ENCODE measurements at places on chromosomes 5 and 9.

DNA sequence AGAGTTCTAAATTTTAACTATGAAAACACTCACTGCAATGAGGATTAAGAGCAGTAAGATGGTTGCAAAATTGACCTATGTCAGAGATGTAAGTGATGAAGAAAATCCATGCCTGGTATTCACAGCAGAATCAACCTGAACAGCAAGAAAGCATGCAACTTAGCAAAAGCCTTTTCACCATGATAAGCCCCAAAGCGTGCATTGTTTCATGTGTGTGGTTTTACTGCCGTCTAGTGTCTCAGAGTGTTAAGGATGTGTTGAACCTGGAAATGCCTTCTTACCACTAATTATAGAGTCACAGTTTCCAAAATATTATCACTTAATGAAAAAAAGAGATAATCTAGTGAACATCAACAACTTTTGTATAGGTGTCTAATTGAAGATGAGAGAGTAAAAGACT, 415.2 kb upstream of the TRPC7 start:
- ATAC-seq, result no peak

- ATAC-seq, result no peak
Observed at GRCh38 chr5:99023330-99023729, 94.5 kb upstream of the CHD1 start.

- ATAC-seq, result no peak
Observed at GRCh38 chr5:120682851-120683250, 218.8 kb downstream of the PRR16 start.

DNA sequence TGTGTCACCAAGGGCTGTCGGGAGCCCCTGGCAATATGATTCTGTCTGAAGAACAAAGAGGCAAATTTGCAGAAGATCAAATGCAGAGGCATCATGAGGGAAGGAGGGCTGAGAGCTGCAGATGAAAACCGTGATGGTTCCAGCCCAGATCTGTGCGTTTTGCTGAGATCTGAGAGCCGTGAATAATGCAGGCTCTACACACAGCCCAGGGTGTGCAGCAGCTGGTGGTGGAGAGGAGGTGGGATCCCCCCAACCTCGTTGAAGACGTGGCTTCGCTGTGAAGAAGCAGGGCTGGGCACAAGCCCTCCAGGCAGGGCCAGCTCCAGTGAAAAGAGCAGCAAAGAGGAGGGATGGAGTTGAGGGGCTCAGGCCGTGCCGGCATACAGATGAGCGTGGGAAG, 75.5 kb downstream of the TSPAN17 start:
- no peak for ATAC-seq

DNA sequence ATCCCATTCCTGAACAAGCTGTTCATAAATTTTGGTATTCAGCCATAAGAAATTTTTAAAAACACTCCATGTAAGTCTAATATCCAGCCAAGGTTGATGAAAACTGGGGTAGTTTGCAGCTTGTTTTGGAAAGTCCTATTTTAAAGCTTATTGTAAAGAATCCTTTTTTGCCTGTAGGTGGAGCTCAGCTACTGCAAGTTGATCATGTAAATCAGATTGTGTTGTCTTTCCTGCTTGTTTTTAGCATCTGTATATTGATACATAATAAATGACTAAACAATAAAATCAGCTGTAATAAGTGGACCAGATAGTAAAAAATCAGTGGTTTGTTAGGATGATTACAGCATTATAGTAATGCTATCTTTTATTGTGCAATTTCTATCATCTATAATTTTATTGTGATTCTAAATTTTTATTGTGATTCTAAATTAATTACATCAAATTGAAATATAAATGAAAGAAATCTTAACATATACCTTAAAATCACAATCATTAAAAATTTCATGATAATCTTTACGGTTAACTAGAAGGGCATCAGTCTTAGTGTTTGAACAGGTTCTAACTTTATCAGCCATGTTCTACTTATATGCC, 42.4 kb downstream of the CWC27 start:
- ATAC-seq, result peak; percentile 39

- ATAC-seq, result peak; percentile 77
Observed at GRCh38 chr9:136686794-136687711, at the start of gene AGPAT2. TSS of gene AGPAT2 (minus strand) at chr9:136687457. CDS start at chr9:136687357, 100 bp downstream.

DNA sequence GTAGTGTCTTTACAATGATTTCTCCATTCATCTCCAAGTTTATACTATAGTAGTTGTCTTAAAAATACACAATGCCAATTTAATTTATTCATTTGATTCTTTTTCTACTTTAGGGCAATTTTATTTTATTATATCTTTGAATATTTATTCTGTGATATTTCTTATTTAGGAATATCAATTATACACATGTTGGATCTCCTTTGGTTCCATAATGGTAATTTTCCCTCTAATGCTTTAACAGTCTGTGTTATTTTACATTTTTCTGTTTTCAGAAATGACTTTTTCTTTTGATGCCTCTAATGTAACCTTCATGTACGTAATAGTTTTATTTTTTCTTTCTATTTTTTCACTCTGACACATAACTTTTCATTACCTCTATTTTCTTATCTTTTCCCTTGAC, 153.0 kb downstream of the CSNK1G3 start:
- ATAC-seq, result no peak

- ATAC-seq, result peak; percentile 75
Observed at GRCh38 chr5:5342784-5343183, 79.7 kb upstream of the ICE1 start.

DNA sequence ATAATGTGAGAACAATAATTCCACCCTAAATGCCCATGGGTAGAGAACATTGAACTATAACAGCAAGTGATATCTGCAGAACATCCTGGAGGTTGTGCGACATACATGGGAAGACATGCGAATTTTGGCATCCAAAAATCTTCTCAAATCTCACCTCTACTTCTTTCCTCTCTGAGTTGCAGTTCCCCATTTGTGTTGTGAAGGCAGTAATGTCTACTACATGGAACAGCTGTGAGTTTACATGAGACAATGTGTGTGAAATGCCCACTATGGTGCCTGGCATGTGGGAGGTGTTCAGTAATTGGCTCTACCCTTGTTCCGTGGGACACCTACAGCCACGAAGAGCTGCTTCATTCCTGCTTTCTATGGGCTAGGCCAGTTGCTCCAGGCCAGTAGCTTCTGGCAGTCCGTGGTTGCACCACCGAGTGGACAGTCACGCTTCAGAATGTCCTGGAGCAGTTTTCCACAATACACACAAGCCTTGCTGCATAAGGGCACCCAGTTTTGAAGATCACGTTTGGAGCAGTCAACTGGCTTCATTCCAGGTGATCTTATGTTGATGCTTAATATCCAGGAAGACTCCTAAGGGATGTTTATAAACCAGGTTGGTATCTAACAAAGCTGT, 297.7 kb downstream of the DEPDC1B start:
- ATAC-seq, result no peak

DNA sequence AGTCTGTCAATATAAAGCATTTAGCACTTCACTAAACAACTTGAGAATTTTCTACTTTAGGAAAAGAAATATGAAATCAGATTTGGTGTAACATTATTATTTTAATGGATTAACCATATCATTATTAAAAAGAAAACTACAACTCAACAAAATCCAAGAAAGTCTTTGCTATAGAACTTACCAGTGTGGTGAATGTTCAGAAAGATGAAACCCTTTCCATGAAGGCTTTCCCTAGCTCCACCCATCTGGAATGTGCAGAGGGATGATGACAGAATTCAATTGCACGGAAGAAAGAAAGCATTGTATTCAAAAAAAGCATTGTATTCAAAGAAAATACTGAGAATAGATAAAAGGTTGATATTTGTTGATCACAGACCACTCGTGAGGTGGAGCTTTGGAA, 328.6 kb upstream of the NUDT12 start:
- no peak for ATAC-seq

DNA sequence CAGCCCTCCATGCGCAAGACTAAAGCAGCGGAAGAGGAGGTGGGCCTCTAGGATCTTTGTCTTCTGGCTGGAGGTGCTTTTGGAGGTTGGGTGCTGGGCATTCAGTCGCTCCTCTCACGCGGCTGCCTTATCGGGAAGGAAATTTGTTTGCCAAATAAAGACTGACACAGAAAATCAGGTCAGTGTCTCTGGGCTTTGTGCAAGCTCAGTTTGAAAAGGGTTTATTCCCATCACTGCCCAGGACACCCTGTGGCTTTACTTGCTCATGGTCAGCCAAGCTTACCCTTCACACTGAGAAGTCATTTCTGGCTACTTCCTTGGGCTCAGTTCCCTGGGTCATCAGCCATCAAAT, 10.5 kb downstream of the SLC2A8 start:
- ATAC-seq, result no peak
